ENCODE measurements at places on chromosomes 12 and 14. TPM values are rescaled to one million over a fixed set of nuclear protein-coding genes. Genes with fewer than 3 reads are reported as not detected.

The TBX3 gene
- total RNA-seq: 1.8 TPM

The GLIPR1L1 gene
- not detected for total RNA-seq

The KRT71 gene
- total RNA-seq: not detected

The TSHR gene
- not detected for total RNA-seq

The PLA2G1B gene
- total RNA-seq: not detected

The AMIGO2 gene
- 6.9 TPM for total RNA-seq

The KRT3 gene
- not detected for total RNA-seq

The NELL2 gene
- total RNA-seq: not detected

All from vein endothelial cell (primary cell).